ENCODE measurements at places on chromosomes 3 and 15. TPM values are rescaled to one million over a fixed set of nuclear protein-coding genes. Genes with fewer than 3 reads are reported as not detected.

Gene SLC51B
- total RNA-seq, result not detected

Gene CD200
- total RNA-seq, result 5.7 TPM

Gene ROBO2
- 2.5 TPM for total RNA-seq

Gene IL17RE
- 2.6 TPM for total RNA-seq

Gene MEGF11
- not detected for total RNA-seq

Gene DLEC1
- 0.35 TPM for total RNA-seq

Gene TF
- total RNA-seq, result not detected

Gene NR2E3
- total RNA-seq, result not detected

Gene SLC22A13
- total RNA-seq, result not detected

Gene CDHR4
- total RNA-seq, result not detected

Gene CNTN6
- total RNA-seq, result not detected

Gene DUOX2
- total RNA-seq, result 0.11 TPM

Gene CILP
- 2.2 TPM for total RNA-seq

Gene KNL1
- 0.51 TPM for total RNA-seq

Gene STRA6
- 0.55 TPM for total RNA-seq

Gene GOLGA8M
- total RNA-seq, result 0.31 TPM
